ENCODE measurements at places on chromosomes 5 and 9. TPM values are rescaled to one million over a fixed set of nuclear protein-coding genes. Genes with fewer than 3 reads are reported as not detected.

SHISAL2B gene
- total RNA-seq, result not detected

TMEM215 gene
- total RNA-seq, result not detected

PDE6A gene
- 0.13 TPM for total RNA-seq

SPATA31E1 gene
- not detected for total RNA-seq

ECPAS gene
- total RNA-seq, result 46.4 TPM

BTNL9 gene
- not detected for total RNA-seq

FRMD3 gene
- 0.13 TPM for total RNA-seq

S100Z gene
- not detected for total RNA-seq

FOXD4L4 gene
- total RNA-seq, result 0.08 TPM

CCDC192 gene
- not detected for total RNA-seq

PGM5 gene
- total RNA-seq, result 0.39 TPM

KCNV2 gene
- not detected for total RNA-seq

MARCHF11 gene
- total RNA-seq, result not detected

BTNL3 gene
- total RNA-seq, result not detected
